Activated CD4-positive, alpha-beta T cell treated with anti-CD3 and anti-CD28 coated beads, Interleukin-2, amount 50 U/mL, for 48 hours (primary cell): ENCODE measurements at places on chromosomes 6 and 20.

- DNase-seq, result no peak
Measured at GRCh38 chr20:51020657-51021056, 2.2 kb downstream of the KCNG1 start.

GRCh38 chr20:45890077-45890984 lies 677 bp downstream of the NEURL2 start:
- DNase-seq, result peak; percentile 56

GRCh38 chr6:34062815-34063214 lies 83.1 kb downstream of the GRM4 start:
- no peak for DNase-seq

GRCh38 chr6:140153703-140154102 lies 779.3 kb upstream of the CITED2 start:
- no peak for DNase-seq

GRCh38 chr20:52086878-52087277 lies 104.7 kb downstream of the ZFP64 start:
- DNase-seq, result no peak

DNA sequence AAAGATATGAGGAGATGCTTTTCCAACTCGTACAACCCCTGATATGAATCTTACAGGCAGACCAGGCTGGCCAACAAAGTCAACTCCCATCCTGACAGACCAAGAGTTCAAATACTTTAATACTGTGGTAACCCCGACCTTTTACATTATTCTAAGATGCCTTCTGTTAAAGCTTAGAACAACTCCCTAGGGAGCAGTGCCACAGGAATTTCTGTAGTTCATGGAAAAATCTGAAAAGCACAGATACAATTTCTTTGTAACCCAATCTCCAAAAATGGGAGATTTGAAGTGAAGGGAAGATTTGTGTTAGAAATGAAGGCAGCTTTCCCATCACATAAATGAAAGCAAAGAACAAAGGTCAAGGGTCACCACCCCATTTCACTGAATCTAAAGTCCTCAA lies 151.3 kb upstream of the BEND6 start:
- DNase-seq, result no peak

GRCh38 chr20:6704132-6704861 lies 63.2 kb upstream of the BMP2 start:
- DNase-seq, result no peak

- no peak for DNase-seq
Measured at GRCh38 chr6:142184307-142184706, 37.2 kb downstream of the VTA1 start.

DNA sequence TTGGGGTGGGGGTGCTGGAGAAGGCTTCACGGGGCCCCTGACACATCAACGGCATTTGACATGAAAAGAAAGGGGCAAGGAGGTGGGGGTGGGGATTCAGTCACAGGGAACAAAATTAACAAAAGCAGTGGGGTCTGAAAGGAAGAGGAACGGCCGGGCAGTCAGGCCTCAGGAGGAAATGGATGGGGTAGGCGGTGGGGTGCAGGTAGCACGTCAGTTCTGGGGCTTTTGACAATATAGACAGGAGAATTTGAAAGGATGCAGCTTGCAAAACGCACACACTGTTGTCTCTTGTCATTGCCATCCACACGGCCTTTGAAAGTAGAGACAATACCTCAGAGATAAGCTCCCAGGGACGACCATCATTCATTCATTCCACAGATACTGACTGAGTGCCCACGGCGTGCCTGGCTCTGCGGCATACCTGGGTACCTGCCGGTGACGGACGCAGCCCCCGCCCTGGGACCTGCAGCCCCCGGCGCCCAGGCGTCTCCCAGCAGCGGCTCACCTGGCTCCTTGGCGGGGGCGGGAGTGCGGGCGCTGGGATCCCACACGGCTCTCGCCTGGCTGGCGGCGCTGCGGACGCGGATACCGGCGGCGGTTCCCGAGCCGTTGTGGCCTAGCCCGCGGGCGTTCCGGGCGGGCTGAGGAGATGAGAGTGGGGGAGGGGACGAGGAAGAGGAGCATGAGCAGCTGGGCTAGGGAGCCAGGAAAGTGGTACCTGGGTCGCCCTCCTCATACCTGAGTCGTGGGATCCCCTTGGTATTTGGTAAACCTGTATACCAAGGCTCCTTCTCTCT lies at the start of gene SLC26A8:
SLC26A8 (minus strand) TSS at position 646 of the 800 bp plus-strand sequence. CDS start 4,934 bp downstream, outside the sequence.
- no peak for DNase-seq

DNA sequence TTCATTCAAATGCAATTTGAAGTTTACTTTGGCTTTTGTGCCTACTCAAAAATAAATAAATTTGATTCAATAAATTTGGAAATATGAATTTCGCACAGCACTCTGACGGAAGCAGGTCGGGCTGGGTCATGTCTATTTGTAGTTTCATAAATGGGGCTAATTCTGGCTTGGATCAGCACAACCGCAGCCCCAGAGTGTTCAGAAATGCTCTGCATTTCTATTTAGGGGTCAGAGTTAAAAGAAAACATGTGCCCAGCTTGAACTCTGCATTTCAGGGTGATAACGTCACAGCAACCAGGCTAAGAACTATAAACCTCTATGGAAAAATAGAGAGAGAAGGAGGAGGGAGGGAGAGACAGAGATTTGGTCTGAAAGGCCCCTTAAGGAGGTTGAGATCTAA lies 480.9 kb upstream of the NOX3 start:
- DNase-seq, result no peak
